Muscle of arm (tissue), 14 donors: ENCODE measurements at places on chromosomes 12 and 14. TPM values are rescaled to one million over a fixed set of nuclear protein-coding genes. Genes with fewer than 3 reads are reported as not detected.

Gene TMPRSS12
- polyA plus RNA-seq: 0.09 TPM

Gene CCDC197
- 0.34 TPM for polyA plus RNA-seq

Gene DPY19L2
- 15.1 TPM for polyA plus RNA-seq

- DNase-seq: no peak
Observed at GRCh38 chr12:62865937-62866336, 69.0 kb downstream of the PPM1H start.

GRCh38 chr12:23025372-23026016, 400.5 kb downstream of the ETNK1 start:
- no peak for DNase-seq

- DNase-seq: no peak
Observed at GRCh38 chr14:63760014-63760413, 32.1 kb upstream of the SGPP1 start.

- no peak for DNase-seq
Observed at GRCh38 chr14:41130274-41130673, 476.4 kb upstream of the LRFN5 start.

- peak; percentile 93 for DNase-seq
Observed at GRCh38 chr14:75176142-75176820, at the start of gene TMED10. TMED10 (minus strand) TSS chr14:75176612; CDS start chr14:75176579, 33 bp downstream.

Gene OASL
- polyA plus RNA-seq: not detected

Gene ASCL1
- polyA plus RNA-seq: 0.09 TPM

DNA sequence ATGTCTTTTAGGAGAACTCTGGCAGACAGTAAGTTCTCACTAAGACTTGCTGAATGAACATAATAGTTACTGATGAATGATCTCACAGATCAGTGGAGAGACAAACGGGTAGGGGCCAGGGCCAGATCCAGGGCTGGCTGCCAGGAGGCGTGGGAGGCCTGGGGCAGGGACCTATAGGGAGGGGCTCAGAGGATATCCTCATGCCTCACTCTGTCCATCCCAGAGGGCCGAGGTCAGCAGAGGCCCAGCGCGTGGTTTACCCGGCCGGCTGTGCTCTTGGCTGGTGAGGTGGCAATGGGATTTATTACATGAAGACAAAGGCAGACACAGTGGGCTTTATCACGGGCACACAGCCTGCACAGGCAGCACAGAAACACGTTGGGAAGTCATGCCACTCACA, 85.4 kb downstream of the CHGA start:
- DNase-seq: no peak

DNA sequence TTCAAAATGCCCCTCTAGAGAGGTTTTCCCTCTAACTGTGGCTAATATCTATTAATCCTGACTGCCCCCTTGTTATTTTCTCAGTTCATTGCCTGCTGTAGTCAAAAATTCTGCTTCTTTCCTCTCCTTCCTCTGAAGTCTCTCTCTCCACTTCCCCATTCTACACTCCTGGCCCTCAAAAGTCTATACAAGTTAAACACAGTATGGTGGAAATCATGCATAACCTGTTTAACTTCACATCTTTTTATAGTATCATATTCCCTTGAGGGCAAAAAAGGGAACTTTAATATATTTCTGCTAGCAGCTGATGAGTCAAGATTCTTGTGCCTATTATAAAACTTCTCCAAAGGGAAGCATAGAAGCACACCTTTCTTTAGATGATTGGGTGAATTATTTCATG, 16.7 kb downstream of the GRIP1 start:
- DNase-seq: no peak

- peak; percentile 70 for DNase-seq
Observed at GRCh38 chr12:132153501-132154340, 9.5 kb downstream of the NOC4L start.

GRCh38 chr12:6363330-6364043, 11.9 kb downstream of the SCNN1A start:
- DNase-seq: no peak

DNA sequence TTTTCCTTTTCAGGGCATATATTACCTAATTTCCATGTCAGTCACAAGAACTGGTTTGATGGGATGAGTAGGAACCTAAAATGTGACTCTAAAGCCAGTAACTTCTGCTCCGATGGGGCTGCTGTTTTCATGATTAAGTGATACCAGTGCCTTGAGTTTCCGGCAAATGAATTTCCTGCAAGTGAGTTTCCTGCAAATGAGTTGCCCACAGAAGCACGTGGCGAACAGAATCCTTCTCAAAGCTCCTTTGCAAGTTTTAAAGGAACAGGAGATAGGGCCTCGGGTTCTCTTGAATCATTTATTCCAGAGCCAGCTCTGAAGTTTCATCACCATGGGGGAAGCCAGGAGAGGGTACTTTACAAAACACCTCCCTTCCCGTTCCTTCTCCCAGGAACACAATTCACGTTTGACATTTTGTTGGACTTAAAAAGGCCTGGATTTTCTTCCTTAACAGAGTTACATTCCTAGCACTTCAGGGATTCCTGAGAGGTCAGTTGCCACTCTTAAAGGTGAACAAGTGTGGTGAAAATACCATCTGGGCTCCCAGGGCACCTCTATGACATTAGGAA, 2.2 kb upstream of the PPTC7 start:
- no peak for DNase-seq

DNA sequence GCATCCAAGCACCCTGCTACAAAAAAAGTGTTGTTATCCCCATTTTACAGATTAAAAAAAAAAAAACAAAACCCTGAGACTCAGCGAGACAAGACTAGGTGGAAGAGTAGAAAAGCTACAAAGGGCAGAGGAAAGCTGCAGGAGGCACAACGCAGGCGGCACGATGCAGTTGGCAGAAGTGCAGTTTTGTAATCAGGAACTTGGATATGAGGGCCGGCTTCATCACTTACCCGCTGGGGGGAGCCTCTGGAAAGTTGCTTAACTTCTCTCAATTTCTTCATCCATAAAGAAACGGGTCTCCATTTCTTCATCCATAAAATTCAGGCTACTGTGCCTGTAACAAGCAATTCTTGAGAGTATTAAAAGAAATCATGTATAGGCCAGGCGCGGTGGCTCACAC, 33.1 kb upstream of the CCDC60 start:
- no peak for DNase-seq

Gene MMP19
- polyA plus RNA-seq: 7.3 TPM

Gene CFAP251
- 1.2 TPM for polyA plus RNA-seq

DNA sequence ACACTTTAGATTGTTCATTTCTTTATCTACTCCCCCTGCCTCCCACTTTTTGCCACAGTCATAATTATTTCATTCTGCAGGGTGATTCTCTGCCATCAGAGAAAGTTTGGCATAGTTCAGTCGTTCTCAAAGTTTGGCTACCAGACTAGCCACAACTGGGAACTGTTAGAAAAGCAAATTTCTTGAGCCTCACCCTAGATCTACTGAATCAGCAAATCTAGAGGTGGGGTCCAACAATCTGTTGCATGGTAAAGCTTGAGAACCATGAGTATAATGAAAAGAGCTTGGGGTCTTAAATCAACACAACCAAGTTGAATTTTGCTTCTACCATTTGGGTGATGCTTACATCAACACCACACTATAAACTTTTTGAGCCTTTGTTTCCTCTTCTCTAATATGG, 172.7 kb downstream of the NRXN3 start:
- no peak for DNase-seq

DNA sequence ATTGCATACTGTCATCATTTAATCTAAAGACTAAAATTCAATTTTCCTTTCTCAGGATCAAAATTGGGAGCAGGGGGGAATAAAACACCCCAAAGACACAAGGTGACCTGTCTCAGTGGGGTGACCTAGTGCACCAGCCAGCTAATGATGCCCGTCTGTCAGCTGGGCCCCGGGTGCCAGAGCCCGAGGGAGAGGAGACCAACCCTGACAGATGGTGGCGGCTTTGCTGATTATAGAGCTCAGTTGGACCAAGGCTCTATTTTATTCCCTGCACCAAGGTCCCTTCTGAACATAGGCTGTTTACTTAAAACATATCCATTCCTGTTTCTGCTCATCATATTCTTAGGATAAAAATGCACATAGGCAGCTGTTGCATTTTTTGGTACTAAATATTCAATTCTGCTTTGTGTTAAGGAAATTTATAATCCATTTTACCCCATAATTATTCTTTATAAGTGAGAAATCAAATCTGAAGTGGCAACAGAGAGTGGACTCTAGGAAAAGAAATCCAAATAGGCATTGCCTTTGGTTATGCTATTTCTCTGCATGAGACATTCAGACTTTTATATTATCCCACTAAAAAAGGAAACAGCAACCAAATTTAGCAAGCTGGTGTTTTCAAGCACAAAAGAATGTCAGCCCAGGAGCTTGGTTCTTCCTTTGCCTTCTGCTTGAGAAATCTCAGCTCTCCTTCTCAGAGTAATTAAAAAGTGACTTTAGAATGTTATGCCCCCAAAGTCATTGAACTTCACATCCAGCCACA, 96.8 kb upstream of the IFNG-AS1 start:
- no peak for DNase-seq
